ENCODE measurements at places on chromosomes 6 and 20. TPM values are rescaled to one million over a fixed set of nuclear protein-coding genes. Genes with fewer than 3 reads are reported as not detected.

RAET1G gene
- 15.8 TPM for polyA plus RNA-seq

EPPIN gene
- polyA plus RNA-seq, result not detected

GPR6 gene
- not detected for polyA plus RNA-seq

SNRNP48 gene
- 9.7 TPM for polyA plus RNA-seq

HTR1E gene
- not detected for polyA plus RNA-seq

All from GM23248 (cell line).